Endothelial cell of umbilical vein (primary cell): ENCODE measurements at places on chromosomes 5 and 9.

DNA sequence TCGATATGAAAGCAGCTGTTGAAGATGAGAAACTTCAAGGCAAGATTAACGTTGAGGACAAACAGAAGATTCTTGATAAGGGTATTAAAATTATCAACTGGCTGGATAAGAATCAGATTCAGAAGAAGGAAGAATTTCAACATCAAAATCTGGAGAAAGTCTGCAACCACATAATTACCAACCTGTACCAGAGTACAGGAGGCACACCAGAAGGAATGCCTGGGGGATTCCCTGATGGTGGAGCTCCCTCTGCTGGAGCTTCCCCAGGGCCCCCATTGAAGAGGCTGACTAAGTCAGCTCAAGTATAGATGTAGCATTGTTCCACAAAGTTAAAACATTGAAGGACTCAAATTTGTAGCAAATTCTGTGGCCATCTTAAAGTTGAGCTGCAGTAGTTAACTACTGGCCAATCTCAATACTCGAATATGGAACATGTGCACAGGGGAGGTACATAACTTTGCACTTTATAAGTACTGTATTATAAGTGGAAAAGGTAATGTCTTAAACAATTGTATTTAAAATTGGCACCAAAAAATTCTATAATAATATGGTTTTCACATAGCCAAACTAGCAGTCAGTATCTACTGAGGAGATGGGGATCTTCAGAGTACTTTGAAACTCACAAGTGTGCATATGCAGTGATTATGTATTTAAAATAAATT lies 237.5 kb downstream of the CHSY3 start:
- DNase-seq: peak; percentile 57

DNA sequence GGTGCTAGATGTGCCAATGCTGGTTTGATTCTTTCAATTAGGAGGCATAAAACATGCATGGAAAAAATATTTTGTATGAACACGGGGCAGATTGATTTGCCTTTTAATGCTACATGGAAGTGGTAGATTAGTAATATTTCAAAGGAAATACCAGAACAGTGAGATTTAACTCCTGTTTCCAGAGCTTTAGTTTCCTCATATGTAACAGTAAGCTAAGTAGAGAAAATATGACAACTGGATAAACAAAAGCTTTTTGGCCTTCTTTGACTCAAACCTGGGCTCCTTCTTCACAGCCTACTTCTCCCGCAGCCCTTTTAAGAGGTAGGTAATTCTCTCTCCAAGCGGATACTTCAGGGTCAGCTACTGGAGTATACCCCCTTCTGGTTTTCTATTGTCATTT lies 254.2 kb upstream of the TRPC7 start:
- DNase-seq: peak; percentile 76

DNA sequence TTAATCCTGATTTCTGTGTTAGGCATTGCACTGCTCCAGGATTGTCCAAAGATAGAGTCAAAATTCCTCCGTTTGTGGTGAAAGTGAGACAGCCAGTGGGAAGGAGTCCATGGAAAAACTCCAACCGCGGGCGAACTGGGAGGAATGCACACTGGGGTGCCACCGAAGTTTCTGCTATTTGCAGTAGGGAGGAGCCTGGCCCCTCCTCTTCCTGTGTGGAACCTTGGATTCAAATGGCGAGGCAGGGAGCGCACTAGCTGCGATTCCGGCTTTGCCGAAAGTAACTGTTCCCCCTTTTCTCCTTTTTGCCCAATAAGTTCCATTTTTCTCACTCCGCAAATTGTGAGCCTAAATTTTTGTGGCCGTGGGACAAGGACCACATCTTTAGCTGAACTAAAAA lies 9.3 kb downstream of the BAAT start:
- no peak for DNase-seq

DNA sequence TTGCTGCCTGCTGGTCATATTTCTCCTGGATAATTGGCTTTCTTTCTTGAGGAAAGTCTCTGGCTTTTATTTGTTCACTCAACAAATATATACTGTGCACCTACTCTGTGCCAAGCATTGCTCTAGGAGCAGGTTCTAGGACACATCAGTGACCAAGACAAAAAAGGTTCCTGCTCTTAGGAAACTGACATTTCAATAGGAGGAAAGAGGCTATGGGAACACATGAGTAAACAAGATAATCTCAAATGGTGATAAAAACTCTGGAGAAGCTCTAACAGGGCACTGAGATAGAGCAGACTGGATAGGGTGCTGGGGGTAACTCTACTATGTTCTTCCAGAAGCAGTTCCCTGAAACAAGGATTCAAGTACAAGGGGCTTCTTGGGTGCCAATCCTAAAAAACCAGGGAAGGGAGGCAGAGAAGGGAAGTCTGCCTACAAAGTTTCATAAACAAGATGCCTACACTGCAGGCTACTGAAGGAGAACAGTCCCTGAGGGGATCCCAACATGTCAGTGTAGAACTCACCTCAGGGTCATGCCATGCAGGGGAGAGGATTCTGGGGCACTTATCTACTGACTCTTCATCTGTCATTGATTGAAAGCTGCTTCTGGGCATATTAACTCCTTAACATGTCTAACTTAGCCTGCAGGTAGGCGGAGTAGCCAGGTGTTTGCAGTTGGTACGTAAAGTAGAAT lies 181.3 kb downstream of the GRIA1 start:
- peak; percentile 28 for DNase-seq

DNA sequence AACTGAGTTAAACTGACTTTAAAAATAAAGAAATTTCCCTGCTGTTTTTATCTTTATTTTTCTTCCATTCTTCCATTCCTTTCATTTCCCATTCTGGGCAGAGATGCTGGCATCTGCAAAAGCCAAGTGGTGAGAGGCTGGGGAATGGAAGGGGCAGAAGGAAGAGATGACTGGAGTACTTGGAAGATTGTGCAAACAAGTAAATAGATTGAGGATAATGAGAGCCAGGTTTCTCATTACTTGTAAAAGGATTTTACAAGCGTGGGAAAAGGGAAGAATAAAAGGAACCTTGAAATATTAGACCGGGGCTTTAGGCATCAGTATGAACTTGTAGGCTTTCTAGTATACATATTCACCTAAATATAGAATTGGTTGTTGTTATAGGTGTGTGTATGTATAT lies 341.2 kb downstream of the CAAP1 start:
- no peak for DNase-seq

- DNase-seq: no peak
Measured at GRCh38 chr9:90767523-90768100, 34.0 kb upstream of the SYK start.

DNA sequence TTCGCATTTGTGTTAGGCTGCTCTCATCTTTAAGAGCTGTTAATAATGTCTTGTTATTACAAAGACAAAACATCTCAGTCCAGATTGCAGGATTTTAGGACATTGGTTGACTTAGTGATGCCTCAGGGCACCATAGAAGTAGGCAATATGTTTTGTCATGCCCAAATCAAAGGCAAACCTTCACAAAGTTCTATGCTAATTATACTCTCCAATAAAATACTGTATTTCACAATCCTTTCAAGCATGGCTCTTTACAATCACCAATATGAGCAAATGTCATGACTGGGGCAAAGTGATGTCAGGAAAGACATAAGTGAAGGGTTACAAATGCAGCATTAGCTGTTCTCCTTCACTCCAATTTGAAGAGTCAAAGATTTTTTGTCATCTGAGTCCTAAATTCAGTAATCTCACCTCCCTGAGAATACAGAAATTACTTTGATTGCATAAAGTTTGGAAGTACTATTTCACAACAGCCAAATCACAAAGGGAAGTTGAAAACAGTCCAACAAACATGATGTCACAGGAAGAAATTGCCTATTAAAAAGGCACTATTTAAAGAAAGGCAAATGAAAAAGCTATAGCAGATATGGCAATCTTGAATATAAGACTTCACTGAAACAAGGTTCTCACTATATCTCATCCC lies 303.2 kb downstream of the PRR16 start:
- DNase-seq: no peak

DNA sequence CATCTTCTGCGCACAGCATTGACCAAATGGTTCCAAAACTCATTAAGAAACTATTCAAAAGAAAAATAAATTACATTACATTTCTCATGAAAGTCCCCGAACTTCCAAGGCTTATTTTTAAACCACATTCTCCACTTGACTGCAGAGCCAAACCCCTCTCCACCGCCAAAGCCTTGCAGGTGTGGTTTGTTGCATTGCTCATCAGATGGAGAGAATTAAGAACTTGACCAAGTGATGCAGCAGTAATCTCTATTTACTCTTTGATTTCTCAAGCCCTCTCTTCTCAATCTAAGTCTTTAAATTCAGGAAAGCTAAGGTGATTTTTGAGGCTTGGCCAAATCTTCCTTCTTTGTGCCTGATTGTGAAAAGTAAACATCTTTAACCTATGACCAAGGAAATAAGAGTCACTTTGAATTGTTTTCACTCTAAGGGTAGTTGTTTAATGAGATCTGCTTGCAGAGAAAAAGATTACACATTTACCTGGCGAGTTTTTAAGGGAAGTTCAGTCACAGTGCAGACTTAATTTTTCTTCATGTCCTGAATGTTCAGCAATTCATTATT lies 290.5 kb upstream of the ITGA1 start:
- no peak for DNase-seq

DNA sequence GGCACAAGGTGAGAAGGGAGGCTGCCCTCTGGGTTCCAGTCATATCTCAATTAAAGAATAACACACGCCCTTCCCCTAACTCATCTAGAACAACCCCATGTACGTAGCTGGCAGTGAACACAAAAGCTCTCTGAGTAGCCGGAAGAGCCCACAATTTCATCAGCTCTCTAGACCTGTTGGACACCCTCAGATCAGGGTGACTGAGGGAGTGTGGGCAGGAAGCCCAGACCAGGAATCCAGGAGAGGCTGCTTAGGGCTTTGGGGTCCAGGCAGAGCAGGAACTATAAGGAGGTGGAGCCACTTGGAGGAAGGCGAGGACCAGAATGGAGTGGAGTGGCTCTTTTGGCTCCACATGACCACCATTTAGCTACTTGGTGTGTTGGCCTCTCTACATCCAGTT lies 237.4 kb downstream of the NR3C1 start:
- DNase-seq: no peak
